Skeletal muscle cell (primary cell): ENCODE measurements at places on chromosomes 7 and 10.

DNA sequence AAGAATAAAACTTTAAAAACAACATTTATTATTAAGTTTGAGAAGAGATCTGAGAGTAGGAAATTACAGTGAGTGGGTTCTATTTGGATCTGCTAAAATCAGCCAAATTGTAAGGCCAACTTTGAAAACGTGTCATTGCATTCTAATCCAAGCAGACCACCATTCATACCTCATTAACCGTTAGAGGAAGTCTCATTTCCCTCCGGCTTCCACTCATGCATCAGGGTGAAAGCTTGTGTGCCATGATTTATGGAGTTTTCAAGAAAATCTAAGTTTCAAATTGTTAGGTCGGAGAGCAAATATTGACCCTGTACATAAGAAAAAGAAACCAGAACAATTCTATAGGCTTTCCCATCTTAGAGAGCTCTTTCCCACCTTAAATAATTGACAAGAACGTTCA lies 166.6 kb upstream of the NRG3 start:
- no peak for DNase-seq

DNA sequence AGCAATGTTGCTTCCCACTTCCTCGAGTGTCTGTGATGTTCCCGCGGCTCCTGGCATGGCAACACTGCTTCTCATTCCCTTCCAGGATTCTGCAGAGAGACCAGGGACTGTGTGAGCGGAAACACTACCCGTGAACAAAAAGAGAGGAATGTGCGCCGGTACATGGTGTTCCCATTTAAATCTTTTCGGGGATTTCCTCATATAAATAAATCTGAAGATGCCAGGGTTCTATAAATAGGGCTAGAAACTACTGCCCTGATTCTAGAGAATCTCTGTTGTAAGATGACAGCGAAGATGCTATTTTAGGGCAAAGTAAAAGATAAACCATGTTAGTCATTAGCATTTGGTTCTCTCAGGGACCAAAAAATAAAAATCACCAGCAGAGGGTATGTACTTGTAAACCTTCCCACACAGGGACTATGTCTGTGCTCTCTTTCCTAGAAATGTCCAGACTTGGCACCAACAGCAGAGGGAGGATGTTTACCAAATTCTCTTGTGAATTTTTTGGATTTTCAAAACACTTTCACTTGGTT lies 92.2 kb upstream of the DDC start:
- peak; percentile 84 for DNase-seq

GRCh38 chr7:157580324-157580723 lies 243.5 kb downstream of the DNAJB6 start:
- DNase-seq, result no peak

DNA sequence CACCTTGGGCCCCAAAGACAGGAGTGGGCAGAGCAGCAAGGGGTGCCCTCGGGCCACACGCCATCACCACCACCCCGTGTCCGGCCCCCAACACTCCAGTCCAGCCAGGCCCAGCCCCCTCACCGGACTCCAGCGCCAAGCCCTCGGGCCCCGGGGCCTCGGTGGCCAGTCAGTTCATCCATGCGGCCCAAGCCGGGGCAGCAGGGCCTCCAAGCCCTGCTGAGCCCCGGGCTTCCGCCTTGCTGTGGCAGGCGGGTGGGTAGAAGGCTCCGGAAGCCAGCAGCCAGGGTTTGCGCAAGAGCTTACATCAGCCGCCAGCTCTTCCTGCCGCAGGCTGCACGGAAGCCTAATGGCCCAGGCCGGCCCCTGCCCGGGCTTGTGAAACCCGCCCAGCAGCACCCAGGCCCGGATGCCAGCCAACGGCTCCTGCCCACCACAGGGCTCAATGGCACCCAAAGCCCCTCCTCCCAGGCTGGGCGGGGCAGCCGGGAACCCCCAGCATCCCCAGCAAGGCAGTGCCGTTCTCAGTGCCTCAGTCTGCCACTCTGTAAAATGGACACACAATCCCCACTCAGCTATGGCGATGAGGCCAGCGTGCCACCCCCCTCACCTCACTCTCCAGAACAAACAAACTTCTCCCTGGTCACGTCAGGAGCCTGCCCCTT lies 26.5 kb downstream of the TNRC18 start:
- peak; percentile 35 for DNase-seq
